Stimulated activated naive CD4-positive, alpha-beta T cell treated with Interleukin-2 at 50 U/mL for 16 hours (primary cell): ENCODE measurements at places on chromosomes 1 and 21.

- no peak for DNase-seq
Observed at GRCh38 chr1:115829947-115830346, 11.0 kb downstream of the NHLH2 start.

- DNase-seq, result no peak
Observed at GRCh38 chr21:44418108-44418875, 37.0 kb upstream of the LRRC3 start.

DNA sequence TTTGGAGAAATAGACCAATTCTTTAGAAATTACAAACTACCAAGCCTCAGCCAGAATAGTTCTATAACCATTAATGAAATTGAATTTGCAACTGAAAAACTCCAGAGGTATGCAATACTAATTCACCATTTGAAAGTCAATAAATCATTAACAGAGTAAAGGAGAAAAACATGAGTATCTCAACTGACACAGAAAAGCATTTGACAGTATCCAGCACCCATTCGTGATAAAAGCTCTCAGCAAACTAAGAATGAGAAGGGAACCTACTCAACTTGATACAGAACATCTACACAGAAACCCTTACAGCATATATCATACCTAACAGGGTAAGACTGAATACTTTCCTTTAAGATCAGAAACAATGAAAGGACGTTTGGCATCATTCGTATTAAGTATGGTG is 54.3 kb downstream of the ST6GALNAC5 start:
- no peak for DNase-seq

DNA sequence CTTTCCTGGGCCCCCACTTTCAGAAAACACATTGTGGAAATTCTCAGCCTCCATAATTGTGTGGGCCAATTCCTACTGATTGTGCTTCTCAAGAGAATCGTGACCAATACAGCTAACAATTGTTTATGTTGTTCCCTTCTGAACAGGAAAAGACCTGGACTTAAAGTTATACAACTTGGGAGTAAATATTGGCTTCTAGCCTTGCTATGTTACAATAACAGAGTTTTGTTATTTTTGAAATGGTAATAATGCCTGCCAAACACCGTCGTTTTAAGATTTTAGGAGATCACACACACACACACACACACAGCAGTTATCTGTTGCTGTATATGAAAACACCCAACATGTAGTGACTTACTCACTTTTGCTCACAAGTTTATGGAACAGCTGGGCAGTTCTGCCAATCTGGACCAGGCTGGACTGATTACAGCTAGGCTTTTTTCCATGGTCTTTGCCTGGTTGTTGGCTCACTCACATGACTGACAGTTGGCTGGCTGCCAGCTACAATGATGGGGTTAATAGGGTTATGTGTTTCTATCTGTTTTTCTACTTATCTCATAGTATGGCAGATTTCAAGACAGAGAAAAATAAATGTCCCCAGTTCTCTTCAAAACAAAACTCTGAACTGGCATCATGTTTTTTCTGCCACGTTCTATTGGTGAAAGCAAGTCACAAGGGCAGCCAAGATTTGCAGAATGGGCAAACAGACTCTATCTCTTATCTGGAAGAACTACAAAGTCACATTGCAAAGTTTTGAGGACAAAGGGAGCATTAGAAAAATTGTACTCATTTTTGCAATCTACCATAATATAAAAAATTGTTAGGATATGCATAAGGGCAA is 447.5 kb downstream of the NEGR1 start:
- DNase-seq, result no peak

DNA sequence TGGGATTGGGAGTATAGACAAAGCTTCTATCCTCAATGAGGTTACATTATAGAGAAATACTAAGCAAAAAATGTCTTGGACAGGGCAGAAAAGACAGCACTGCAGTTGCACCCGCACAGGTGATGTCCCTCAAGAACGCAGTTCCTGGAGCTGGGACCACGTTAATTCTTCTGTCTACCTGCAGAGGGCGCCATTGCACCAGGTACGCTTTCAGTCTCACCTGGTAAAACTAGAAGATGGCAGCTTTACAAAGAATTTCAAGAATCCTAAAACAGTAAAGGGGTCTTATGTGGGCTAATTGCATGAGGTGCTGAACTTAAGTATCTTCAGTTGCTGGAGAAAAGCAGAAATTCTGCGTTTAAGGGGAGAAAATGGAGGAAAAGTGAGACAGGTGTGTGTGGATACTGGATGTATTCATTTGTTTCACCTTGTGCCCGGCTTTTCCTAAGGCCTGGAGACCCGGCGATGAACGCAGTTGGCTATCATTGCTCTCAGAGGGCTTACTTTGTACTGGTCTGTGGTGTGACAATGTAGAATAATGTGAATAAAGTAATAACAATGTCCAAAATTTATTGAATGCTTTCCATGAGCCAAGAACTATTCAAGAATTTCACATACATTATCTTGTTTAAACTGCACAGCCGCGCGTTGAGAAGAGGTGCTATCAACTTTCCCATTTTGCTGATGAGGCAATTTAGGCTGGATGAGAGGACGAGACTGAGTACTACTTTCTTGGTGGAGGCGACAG is 276.3 kb upstream of the GREM2 start:
- DNase-seq, result no peak

- DNase-seq, result no peak
Observed at GRCh38 chr1:113103977-113104376, 31.0 kb downstream of the LRIG2 start.

- no peak for DNase-seq
Observed at GRCh38 chr1:36086529-36087232, 2.0 kb upstream of the ADPRS start.

DNA sequence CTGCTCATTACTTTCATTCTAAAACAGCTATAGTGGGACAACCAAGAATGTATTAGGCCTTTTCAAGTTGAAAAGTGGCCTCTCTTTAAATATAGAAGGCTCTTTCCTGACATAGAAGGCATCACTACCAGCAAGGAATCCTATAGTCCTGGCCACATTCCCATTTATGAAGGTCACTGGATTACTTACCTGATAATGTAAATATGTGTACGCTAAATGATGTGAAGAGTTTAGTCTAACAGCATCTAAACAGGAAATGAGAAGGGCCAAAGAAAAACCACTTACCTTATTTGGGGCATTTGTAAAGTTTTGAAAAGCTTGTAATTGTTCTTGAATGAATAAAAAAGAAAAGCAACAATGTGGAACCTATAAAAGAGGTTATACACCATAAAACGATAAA is 24.7 kb downstream of the PRKACB start:
- no peak for DNase-seq

- no peak for DNase-seq
Observed at GRCh38 chr1:165173409-165173808, 183.1 kb downstream of the LMX1A start.

GRCh38 chr1:205447457-205448341 is 8.1 kb downstream of the BLACAT1 start:
- no peak for DNase-seq

- no peak for DNase-seq
Observed at GRCh38 chr1:4880626-4881025, 226.2 kb downstream of the AJAP1 start.

- no peak for DNase-seq
Observed at GRCh38 chr1:243414152-243414494, 158.3 kb downstream of the SDCCAG8 start.

DNA sequence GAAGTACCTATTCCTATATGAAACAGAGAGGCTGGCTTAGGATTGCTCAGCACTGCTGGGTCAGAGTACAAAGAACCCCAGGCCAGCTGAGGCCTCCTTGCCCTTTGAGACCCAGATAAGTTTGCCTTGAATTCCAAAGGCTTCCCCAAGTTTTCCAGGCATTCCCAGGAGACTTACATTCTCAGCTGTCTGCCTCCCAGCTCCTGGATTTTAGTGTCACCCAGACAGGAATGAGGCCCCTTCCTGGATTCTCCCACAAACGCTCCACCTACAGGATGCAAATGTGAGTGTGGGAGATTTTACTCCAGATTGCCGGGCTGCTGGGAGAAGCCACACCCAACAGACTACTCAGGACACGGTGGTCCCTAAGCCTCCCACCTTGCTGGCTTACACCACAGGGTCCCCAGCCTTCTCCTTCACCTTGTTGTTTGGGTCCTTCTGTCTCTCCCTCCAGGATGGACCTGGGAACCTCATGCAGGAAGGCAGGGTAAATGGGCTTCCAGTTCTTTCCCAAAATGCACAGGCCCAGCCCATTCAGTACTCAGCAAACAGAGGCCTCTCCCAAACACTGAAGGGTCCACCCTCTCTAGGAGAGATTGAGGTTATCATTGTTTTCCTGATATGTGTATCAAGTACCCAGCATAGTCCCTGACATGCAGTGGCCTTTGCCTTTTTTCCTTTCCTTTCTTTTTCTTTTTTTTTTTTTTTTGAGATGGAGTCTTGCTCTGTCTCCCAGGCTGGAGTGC is 10.6 kb downstream of the RHBG start:
- DNase-seq, result no peak

- DNase-seq, result no peak
Observed at GRCh38 chr1:229696385-229696784, 70.3 kb downstream of the URB2 start.

DNA sequence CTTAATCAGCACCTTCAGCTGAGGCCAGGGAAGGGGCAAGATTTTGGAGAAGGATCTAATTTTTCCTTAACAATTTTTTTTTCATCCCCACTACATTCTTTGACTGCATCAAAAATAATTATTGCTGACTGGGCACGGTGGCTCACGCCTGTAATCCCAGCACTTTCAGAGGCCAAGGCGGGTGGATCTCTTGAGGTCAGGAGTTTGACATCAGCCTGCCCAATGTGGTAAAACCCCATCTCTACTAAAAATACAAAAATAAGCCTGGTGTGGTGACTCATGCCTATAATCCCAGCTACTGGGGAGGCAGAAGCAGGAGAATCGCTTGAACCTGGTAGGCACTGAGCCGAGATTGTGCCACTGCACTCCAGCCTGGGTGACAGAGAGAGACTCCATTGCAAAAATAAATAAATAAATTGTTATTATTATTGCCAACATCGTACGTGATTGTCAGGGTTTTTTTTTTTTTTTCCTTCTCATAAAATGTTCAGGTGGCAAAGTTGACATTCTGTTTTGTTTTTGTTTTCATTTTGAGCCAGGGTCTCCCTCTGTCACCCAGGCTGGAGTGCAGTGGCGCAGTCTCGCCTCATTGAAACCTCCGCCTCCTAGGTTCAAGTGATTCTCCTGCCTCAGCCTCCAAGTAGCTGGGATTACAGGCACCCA is 37.3 kb upstream of the MORC3 start:
- no peak for DNase-seq
